ENCODE measurements at places on chromosomes 6 and 20. TPM values are rescaled to one million over a fixed set of nuclear protein-coding genes. Genes with fewer than 3 reads are reported as not detected.

C20orf204 gene
- 0.99 TPM for total RNA-seq

ME1 gene
- 26.0 TPM for total RNA-seq

HLA-DRB1 gene
- total RNA-seq = 0.17 TPM

SLC17A3 gene
- total RNA-seq = not detected

EYA4 gene
- total RNA-seq = 26.2 TPM

FGD2 gene
- not detected for total RNA-seq

EEF1E1 gene
- total RNA-seq = 46.0 TPM

PARD6B gene
- total RNA-seq = 0.66 TPM

PRIM2 gene
- 37.7 TPM for total RNA-seq

TGM3 gene
- total RNA-seq = under 0.01 TPM

CD24 gene
- total RNA-seq = 1.9 TPM

MAN1A1 gene
- 123 TPM for total RNA-seq

ETV7 gene
- 0.99 TPM for total RNA-seq

HLA-DRB5 gene
- 0.15 TPM for total RNA-seq

All from smooth muscle cell of trachea (primary cell).